ENCODE measurements at places on chromosomes 6 and 20.
A peak's percentile ranks its signal among the peaks of the same experiment; 100 is the strongest.

DNA sequence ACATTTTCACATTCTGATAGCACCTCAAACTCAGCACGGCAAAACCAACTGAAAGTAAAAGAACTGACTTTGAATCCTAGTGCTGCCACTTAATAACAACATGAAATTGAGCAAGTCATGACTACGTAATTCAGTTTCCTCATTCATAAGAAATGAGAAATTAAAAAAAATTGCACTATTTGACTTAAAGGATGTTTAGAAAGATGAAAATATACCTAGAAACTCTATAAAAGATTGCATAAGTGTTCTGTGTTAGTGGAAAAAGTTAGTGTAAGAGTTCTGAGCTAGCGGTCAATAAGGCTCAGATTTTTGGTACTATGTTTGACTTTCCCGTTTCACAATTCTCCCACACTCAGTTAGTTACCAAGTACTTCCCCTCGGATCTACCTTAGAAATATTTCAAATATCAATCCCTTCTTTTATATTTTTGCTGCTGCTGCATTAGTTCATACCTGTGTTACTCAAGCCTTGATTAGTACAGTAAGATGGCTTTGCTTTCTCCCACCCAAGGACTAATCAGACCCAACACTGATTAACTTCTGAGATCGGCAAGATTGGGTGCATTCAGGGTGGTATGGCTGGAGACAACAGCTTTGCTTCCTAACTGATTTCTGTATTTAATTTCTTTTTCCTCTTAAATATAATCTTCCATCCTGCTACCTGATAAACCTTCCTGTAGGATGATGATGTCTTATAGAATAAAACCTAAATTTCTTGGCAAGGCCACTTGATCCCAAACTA lies 25.9 kb downstream of the ECHDC1 start:
- DNase-seq: no peak

GRCh38 chr6:130760006-130760405 lies 67.2 kb upstream of the SMLR1 start:
- DNase-seq: no peak

DNA sequence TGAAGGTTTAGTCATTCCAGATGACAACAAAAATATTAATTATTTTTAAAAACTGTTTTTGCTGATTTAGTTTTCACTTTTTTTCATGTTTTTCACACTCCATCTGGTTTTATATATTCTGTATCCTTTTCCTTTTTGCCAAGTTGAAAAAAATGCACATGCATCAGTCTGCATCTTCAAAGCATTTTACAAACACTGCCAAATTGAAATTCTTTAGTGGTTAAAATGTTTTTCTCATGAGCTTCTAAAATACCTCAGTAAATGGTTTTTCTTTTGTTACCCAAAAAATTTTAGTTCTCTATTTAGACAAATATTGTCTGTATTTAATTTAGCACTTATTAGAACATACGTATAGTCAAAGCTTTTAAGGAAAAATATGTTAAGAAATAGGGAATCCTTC lies 386.9 kb upstream of the HSF2 start:
- DNase-seq: no peak

DNA sequence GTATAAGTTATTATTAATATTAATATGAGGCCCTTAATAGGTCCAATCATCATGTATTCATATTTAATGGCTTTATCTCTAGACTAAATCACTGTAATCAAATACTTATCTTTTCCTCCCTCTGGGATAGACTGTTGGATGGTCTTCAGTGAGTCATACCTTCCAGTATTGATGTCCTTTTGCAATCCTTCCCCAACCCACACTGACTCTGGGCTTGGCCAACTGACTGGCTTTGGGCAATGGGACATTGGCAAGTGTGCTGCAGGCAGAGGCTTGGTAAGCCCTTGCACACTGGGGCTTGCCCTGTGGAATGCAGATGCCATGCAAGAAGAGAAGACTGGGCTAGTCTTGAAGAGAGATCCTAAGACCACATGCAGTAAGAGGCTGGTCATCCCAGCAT lies 136.6 kb downstream of the CCDC170 start:
- DNase-seq: no peak

GRCh38 chr6:55208478-55209458 lies 34.5 kb downstream of the HCRTR2 start:
- no peak for DNase-seq

- DNase-seq: no peak
Observed at GRCh38 chr6:119890470-119890869, 540.9 kb upstream of the MAN1A1 start.

DNA sequence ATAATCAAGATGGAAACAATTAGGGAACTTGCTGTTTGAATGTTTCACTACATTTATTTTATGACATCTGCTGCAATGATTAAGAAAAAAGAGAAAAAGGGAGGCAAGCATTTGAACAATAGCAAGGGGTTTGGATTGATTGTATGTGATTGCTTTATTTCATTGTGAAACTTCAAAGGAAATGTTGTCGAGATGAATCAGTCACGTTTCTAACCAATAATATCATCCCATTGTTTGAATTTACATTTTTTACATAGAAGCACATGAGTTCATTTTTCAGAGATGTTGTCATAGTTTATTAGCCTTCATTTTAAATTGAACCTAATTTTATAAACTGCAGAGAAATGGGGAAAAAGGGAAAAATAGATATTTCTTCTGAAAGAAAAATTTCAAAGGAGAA lies 572.0 kb downstream of the KIF16B start:
- no peak for DNase-seq

DNA sequence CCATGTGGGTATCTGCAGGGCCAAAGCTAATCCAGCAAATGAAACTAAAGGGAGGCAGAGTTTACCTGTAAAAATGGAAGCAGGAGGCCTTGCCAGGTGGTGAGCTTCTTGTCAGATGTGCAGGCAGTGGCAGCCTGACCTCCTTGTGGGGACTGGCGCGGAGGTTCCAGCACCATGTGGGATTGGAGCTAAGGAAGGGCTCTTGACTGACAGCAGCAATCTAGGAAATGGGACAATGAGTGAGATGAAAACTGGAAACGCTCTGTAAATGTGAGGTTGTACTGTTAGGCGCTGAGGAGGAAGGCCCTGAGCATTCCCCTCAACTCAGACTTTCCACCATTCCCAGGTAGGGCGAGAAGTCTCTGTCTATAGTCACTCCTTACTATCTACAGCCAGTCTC lies 81.8 kb upstream of the ARMC2 start:
- no peak for DNase-seq

DNA sequence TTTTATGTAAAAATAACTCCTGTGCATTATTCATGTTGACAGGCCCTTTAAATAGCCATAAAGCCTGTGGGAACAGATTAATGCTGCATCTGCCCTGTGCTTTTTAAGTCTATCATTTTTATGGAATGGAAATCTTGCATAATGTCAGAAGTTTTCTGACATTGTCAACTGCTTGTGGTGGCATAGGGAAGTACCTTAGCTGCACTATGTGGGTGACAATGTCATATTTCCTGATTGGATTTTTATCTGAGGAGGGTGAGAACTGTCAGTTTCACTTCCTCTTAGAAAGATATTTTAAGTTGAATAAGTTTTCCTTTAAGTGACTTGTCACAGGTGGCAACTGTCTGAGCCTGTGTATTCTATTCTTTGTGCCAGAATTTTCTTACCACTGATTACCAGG lies 267.9 kb downstream of the PLCB1 start:
- no peak for DNase-seq

GRCh38 chr20:49338061-49338460 lies 60.2 kb upstream of the ZNFX1 start:
- no peak for DNase-seq

DNA sequence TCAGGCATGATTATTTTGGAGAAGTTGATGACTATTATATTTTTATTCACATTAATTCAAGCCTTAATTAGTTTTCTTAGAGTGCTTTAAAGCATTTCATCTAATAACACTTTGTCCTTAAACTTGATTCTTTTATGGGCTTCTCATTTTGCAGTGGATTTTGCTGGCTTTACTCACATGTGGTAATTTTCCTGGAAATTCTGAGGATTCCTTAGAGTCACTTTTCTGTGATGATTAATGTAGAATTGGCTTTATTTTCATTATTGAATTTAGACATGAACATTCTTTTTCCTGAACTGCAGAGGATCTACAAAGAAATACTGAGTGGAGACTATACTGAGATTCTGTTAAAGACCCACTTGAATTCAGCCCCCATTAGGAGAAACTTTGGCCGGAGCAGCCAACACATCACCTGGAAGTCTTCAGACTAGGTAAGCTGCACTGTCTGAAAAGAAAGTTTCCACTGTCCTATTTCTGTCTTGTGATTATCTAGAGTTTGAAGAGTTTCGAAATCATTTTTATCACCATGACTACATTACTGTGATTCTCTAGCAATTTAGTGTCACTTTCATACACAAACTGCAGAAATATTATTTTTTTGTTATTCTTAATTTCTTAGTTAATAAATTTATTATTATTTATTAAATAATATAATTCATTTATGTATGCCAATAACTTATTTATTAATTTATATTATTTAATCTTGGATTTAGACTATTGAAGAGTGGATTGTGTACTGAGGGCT lies 1.9 kb downstream of the RFPL4B start:
- DNase-seq: no peak

DNA sequence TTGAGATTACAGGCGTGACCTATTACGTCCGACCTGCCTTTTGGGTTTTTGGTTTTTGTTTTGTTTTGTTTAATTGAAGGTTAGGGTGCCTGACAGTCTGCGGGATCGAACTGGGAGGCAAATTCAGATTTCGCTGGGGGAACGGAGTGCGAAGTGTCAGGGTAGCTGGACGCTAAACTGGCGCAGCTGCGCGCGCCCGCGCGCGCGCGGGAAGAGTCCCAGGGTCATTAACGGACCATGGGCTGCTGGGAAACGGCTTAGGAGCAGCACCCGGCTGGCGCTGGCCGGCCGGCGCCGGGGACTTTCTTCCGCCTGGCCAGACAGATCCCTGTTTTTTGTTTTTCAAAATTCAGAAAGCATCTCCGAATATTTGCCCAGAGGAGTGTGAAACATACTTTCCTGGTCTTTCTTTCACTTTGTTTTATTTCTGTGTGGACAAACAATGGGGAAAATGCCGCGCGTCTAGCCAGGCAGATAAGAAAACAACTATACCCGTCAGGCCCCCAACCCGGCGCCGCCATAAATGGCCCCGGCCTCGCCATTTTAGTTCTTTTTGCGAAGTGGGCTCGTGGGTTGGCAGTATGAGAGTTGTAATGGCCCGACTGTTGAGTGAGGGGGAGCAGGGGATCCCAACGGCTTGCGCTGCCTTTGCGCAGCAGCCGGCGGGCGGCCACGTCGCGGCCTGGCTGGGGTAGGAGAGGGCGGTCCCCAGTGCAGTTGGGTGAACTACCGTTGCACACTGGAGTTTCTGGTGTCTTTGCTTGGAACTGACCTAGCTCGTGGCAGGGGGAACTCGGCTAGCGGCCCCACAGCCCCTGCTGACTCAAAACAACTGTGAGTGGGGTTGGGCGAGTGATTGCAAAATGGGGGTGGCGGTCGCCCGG lies 7.1 kb downstream of the HSPA1B start:
- peak; percentile 72 for DNase-seq

- peak; percentile 38 for DNase-seq
Observed at GRCh38 chr6:43628393-43629103, 516 bp downstream of the GTPBP2 start.

- DNase-seq: no peak
Observed at GRCh38 chr6:87210979-87211378, 55.6 kb downstream of the ZNF292 start.

DNA sequence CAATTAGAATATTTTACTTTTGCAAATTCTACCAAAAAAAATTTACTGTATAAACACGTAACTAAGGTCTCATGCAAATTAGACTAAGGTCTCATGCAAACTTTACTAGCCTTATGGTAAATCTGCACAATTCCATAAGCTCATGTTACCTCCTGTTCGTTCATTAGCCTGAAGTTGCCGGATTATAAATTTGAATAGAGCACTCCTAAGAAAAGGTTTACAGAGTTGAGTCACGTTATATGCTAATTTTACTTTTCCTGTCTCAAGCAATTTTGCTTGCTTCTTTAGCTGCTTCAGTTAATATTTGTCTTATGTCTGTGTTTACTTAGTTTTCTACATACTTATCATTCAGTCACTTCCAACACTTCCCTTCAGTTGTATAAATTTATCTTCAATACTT lies 1434.0 kb upstream of the EYS start:
- no peak for DNase-seq
